ENCODE measurements at places on chromosomes 16 and 17.

GRCh38 chr16:25413133-25413532 lies 155.5 kb upstream of the ZKSCAN2 start:
- no peak for DNase-seq

DNA sequence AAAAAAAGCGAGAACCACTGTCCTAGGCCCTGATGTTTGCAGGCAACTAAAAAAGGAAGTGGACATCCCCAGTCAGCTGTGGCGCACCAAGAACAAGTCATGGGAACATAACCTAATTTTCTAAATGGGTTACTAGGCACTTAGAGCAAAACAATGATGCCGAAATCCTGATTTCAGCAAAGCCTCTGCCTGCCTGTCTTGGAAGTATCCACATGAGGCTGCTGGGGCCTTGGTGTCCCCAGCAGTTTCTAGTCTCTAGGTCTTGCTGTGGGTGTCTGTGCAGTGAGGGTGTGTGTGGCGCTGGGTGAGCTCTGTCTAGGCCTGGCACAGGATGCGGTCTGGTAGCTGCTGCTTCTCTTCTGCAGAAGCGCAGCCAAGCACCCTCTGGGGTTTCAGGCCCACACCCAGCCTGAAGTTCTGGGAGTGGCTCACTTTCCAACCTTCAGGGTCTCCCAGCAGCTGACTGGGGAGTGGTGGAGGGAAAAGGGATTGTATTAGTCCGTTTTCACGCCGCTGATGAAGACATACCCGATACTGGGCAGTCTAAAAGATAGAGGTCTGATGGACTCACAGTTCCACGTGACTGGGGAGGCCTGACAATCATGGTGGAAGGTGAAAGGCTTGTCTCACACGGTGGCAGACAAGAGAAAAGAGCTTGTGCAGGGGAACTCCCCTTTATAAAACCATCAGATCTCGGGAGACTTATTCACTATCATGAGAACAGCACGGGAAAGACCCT lies 21.1 kb downstream of the STH start:
- peak; percentile 23 for DNase-seq

DNA sequence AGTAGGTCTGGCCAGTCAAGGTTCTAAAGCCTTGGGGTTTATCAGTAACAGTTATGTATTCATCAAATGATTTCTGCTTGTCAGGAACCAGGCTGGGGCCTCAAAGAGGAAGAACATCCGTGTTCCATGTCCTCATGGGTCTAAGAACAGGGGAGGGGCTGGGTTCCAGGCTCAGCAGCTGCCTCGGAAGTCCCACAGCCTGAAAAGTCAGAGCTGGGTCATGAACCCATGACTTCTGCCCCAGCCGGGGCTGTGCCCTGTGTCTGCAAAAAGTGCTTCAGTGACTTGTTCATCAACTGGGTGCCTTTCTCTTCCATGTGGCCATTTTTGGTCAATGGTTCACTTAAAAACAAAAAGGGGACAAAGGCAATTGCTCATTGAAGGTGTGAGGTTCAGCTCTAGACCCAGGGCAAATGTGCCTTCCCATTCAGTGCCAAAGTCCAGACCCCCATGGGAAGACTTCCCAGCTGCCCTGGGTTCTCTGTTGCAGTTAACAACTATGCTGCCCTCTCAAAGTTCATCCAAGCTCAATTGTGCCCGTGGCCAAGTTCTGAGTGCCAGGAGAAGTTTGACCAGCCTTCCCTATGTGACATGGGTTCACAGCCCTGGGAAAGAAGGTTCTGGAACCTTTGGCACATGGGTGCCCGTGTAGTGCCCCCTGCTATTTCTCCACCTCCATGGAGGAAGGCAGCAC lies 18.5 kb downstream of the TBKBP1 start:
- DNase-seq = no peak

DNA sequence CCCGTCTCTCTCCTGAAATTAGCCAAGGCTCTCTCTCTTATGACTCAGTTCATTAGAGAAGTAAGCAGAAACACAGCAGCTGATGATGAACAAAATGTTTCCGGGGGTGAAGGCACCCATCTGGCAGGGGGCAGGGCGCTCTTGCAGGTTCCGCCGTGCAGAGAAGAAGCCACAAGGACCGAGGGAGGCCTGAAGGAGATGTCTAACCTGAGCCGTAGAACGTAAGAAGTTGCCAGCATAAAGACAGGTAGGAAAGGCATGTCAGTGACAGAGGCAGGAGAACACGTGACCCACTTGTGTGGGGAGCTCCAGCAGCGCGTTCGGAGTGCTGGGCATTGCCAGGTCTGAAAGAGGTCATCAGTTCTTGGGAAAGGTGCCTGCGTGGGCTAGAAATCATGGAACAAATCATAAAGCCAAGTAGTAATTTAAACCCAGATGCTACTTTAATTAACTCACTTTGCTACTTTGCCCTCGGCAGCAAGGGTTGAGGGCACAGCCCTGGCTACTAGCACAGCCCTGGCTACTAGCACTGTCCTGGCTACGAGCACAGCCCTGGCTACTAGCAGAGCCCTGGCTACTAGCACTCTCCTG lies 198.6 kb downstream of the RPTOR start:
- DNase-seq = no peak

GRCh38 chr16:65783709-65784474 lies 582.6 kb upstream of the CDH5 start:
- no peak for DNase-seq

- no peak for DNase-seq
These were observed 874 bp downstream of the WWP2 start for GRCh38 chr16:69762814-69763598.

- DNase-seq = no peak
These were observed 172.3 kb downstream of the KATNIP start for GRCh38 chr16:27722207-27722606.

GRCh38 chr17:68621065-68621464 lies 19.9 kb upstream of the FAM20A start:
- DNase-seq = no peak

GRCh38 chr17:19724501-19725420 lies 8.4 kb upstream of the SLC47A2 start:
- peak; percentile 32 for DNase-seq

GRCh38 chr17:2263183-2264066 lies 40.2 kb downstream of the SMG6 start:
- no peak for DNase-seq

- DNase-seq = no peak
These were observed 84.7 kb upstream of the ELAC2 start for GRCh38 chr17:13102477-13102876.

GRCh38 chr16:53092284-53092683 lies 37.5 kb downstream of the CHD9 start:
- DNase-seq = no peak

- no peak for DNase-seq
These were observed 36.1 kb upstream of the MRC2 start for GRCh38 chr17:62591333-62591732.

- DNase-seq = no peak
These were observed 38.5 kb upstream of the CES5A start for GRCh38 chr16:55913716-55914115.

DNA sequence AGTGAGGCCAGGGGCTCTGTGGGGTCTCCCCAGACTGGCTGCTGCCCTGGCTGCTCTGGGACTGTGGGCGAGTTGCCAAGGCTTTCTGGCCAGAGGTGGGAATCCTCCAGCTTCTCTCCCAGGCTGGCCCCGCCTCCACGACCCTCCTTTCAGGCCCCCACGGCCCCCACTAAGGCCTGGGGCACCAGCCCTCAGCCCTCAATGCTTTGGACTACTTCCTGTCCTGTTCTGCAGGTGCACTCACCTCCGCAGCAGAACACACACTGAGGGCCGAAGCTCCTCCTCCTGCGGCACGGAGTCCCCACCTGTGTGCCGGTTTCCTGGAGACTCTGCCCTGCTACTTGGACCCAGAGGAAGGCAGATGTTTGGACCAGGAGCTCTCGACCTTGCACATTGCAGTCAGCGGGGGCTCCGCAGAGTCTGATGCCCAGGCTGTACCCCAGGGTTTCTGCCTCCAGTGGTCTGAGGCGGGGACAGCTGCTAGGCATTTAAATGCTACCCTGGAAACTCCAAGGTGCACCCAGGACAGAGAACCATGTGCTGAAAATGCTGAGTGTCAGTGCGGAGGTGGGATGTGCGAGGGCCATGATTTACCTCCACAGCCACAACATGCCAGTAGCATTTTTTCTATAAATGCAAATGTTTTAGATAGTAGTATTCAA lies 223.8 kb downstream of the IRF8 start:
- DNase-seq = no peak

GRCh38 chr16:49337814-49338350 lies 35.7 kb upstream of the C16orf78 start:
- no peak for DNase-seq

GRCh38 chr16:87587636-87588035 lies 14.7 kb upstream of the JPH3 start:
- DNase-seq = no peak

DNA sequence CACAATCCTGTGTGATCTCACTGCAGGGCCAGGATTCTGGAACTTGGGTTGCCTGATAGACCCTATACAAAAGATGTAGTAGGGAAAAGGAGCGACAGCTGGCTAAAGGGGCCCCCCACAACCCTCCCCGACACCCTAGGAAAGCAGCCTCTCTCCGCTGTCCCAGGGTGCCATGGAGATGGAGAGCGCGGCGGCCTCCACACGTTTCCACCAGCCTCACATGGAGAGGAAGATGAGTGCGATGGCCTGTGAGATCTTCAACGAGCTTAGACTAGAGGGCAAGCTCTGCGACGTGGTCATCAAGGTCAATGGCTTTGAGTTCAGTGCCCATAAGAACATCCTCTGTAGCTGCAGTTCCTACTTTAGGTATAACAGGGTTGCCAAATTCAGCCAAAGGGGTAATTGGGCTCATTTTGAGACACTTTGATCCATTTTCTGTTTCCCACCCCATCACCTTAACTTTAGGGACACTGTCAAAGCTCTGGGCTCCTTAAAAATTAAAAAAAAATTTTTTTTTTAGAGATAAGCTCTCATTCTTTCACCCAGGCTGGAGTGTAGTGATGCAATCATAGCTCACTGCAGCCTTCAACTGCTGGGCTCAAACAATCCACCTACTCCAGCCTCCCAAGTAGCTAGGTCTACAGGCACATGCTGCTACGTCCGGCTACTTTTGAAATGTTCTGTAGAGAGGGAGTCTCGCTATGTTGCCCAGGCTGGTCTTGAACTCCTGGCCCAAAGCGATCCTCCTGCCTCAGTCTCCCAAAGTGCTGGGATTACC lies at the start of gene KLHL10:
TSS of gene KLHL10 (plus strand) at position 65 of the 778 bp plus-strand sequence. CDS start at position 173, 108 bp downstream.
- DNase-seq = no peak

GRCh38 chr17:16997514-16998429 lies 25.9 kb upstream of the TNFRSF13B start:
- peak; percentile 45 for DNase-seq

GRCh38 chr16:57405097-57405496 lies 530 bp downstream of the CCL17 start:
- no peak for DNase-seq

DNA sequence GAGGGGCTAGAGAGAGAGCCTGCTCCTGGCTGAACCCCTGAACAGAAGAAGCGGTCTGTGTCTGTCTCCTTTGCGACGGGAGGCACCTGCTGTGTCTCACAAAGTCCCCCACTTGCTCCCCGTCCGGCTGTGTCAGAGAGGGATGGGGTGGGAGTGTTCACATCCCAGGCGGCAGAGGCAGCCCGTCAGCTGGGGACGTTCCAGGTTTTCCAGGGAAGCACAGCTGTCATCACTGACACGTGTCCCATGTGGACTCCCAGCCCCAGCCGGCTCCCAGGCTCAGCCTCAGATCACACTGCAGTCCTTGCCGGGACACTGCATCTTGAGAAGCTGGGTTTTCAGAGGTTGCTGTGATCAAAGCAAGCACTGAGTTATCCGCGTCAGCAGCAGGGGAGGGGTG lies 1.6 kb downstream of the TELO2 start:
- no peak for DNase-seq

GRCh38 chr17:36149296-36149820 lies 27.1 kb downstream of the TBC1D3B start:
- no peak for DNase-seq

- DNase-seq = no peak
These were observed 847.4 kb upstream of the EEF2KMT start for GRCh38 chr16:5944971-5945370.

- peak; percentile 94 for DNase-seq
These were observed at the start of gene C16orf46 for GRCh38 chr16:81077076-81077940. C16orf46 (minus strand) TSS chr16:81077238; CDS start chr16:81063955, 13,283 bp downstream.

DNA sequence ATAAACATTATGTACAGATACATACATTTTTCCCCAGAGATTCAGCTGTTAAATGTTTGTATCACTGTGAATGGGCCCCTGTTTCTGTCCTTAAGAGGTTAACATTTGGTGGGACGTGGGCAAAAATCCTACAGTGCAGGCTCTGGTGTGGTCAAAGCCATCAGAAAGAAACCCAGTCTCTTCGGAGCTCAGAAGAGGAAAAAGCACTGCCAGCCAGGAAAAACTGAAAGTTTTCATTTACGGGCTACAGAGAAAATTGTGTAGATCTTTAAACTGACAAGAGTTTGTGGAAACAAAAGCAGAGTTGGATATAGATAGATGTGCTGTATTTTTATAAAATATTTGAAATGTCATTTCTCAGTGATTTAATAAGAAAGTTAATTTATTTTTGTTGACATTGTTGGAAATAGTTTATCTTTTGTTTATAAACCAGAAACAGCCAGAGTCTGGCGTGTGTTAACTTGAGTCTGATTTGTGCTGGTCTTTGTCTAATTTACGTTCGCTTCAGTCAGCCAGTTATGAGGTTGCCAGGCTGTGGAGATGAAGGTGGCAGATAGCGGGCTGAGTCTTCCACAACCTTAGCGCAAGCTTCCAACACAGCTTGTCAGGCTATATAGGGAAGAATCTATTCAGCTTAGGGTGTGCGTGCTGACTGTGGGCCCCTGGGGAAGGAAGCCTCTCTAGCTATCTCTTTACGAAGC lies 9.5 kb upstream of the TEKT3 start:
- DNase-seq = no peak

GRCh38 chr17:27481327-27481726 lies 25.1 kb downstream of the KSR1 start:
- no peak for DNase-seq

DNA sequence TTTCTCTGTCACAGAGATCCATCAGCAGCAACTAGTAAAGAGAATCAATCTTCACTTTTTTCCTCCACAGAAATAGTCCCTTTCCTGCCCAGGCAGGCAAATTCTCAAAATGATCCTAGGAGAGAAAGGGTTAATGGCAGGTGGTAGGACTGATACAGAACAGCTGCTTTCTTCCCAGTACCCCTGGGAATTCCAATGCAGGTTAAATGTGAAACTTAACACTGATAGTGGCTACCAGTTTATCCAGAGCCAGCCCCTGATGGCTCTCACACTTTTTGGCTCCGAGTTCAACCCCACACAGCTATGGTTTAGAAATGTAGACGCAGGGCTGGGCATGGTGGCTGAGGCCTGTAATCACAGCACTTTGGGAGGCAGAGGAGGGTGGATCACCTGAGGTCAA lies 22.2 kb downstream of the MARVELD3 start:
- DNase-seq = no peak

- DNase-seq = peak; percentile 33
These were observed 45.6 kb upstream of the HOXB9 start for GRCh38 chr17:48671697-48672171.

- no peak for DNase-seq
These were observed 17.8 kb upstream of the ADGRG1 start for GRCh38 chr16:57610611-57611010.
